ENCODE measurements at places on chromosomes 4 and X.

GRCh38 chr4:111542056-111542455 lies 603.2 kb upstream of the FAM241A start:
- no peaks in the 10 kb centered on the region for H3K27me3 ChIP-seq
- no peaks in the 10 kb centered on the region for H3K36me3 ChIP-seq
- H3K4me1 ChIP-seq = no peaks in the 10 kb centered on the region
- no peak overlapping the region for H3K4me3 ChIP-seq

- no peaks in the 10 kb centered on the region for H3K4me1 ChIP-seq
- H3K27me3 ChIP-seq = peaks cover 18% of the 10 kb centered on the region
- H3K36me3 ChIP-seq = no peaks in the 10 kb centered on the region
- no peak overlapping the region for H3K27ac ChIP-seq
- no peak overlapping the region for H3K4me3 ChIP-seq
- no peak for DNase-seq
These were observed 572.6 kb downstream of the ZNF674 start for GRCh38 chrX:45972636-45973035.

DNA sequence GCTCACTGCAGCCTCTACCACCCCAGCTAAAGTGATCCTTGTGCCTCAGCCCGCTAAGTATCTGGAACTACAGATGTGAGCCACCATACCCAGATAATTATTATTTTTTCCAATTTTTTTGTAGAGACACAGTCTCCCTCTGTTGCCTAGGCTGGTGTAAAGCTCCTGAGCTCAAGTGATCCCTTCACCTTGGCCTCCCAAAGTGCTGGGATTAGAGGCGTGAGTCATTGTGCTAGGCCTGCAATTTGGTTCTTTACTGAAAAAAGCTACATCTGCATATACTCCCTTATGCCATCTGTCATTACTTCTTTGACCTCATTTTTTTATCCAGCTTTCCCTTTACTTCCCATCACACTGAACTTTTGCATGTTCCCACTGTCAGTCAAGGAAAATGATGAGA lies 2012.4 kb upstream of the IGFBP7 start:
- no peak for DNase-seq
- no peaks in the 10 kb centered on the region for H3K27me3 ChIP-seq
- no peaks in the 10 kb centered on the region for H3K36me3 ChIP-seq
- H3K27ac ChIP-seq = no peak overlapping the region

DNA sequence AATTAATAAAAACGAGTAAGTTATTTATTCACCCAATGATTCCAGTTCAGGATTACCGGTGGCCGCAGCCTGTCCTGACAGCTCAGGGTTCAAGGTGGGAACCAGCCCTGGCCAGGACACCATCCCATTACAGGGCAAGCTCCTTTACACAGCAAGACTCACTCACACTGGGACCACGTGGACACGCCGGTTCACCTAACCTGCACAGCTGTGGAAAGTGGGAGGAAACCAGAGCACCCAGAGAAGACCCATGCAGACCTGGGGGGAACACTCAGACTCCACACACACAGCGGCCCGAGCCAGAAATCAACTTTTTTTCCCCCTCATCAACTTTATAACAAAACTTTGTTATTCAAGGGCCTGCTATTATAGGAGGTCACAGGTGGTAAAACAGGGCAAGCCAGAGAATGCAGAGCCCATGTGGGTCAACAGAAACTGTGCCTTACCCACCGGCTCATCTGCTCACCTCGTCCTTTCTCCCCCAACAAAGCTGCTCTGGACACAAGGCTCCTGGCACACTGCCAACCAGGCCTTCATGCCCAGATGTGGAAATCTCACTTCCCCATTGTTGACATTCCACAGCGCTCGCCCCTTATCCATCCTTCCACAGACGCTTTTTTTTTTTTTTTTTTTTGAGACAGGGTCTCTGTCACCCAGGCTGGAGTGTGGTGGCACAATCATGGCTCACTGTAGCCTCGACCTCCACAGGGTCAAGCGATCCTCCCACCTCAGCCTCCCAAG lies 8.0 kb upstream of the ODAPH start:
- peaks cover 6% of the 10 kb centered on the region for H3K4me1 ChIP-seq
- no peaks in the 10 kb centered on the region for H3K27me3 ChIP-seq

DNA sequence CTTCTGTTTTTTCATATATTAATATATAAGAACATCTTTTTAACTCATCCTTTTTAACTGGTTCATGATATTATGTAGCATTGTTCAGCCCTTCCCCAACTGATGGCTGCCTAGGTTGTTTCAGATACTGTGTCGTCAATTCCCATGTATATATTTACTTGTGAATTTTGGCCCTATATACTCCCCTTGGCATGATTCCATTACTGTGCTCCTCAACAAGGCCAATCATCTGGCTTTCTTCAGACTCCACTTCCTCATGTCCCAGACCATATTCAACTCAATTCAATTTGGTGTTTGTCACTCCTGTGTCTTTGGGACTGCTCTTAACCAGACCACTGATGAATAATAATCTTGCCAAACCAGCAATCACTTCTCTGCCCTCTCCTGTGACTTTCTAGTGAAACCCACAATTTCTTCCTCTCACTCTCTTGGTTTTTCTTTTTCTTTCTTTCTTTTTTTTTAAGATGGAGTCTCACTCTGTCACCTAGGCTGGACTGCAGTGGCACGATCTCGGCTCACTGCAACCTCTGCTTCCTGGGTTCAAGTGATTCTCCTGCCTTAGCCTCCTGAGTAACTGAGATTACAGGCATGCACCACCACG lies 2.7 kb upstream of the WDR45 start:
- no peaks in the 10 kb centered on the region for H3K27me3 ChIP-seq
- H3K4me1 ChIP-seq = peaks cover 5% of the 10 kb centered on the region
- no peak overlapping the region for H3K4me3 ChIP-seq
- peaks cover 13% of the 10 kb centered on the region for H3K36me3 ChIP-seq
- H3K27ac ChIP-seq = no peak overlapping the region

- no peaks in the 10 kb centered on the region for H3K36me3 ChIP-seq
- peak; percentile 30 for DNase-seq
- H3K27me3 ChIP-seq = peaks cover 53% of the 10 kb centered on the region
- H3K27ac ChIP-seq = no peak overlapping the region
These were observed 46.6 kb upstream of the HS6ST2 start for GRCh38 chrX:133005042-133005441.

GRCh38 chrX:129695937-129696336 lies 41.2 kb upstream of the APLN start:
- H3K4me1 ChIP-seq = no peaks in the 10 kb centered on the region
- DNase-seq = no peak
- H3K27ac ChIP-seq = no peak overlapping the region
- H3K27me3 ChIP-seq = peaks cover 56% of the 10 kb centered on the region
- no peak overlapping the region for H3K4me3 ChIP-seq

- no peaks in the 10 kb centered on the region for H3K27me3 ChIP-seq
- H3K36me3 ChIP-seq = peaks cover 9% of the 10 kb centered on the region
- H3K4me3 ChIP-seq = no peak overlapping the region
- peaks cover 12% of the 10 kb centered on the region for H3K4me1 ChIP-seq
These were observed 30.6 kb downstream of the ABHD18 start for GRCh38 chr4:127995776-127996175.

DNA sequence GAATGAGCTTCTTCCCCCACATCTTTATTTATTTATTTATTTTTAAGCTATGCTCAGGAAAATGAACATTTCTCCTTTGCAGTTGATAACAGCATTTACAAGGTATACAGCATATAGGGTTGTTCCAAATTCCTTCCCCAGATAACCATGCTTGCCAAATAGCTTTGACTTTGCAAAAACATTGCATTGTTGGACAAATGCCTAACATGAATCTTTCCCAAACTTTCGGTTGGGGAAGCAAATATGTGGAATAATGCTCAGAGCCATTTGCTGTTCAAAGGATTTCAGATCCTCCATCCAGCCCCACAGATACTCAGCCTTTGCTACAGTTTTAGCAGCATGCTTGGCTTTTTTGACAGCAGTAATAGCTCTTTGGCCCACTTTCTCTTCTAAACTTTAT lies 127.2 kb upstream of the AGA start:
- no peaks in the 10 kb centered on the region for H3K36me3 ChIP-seq
- H3K4me3 ChIP-seq = no peak overlapping the region
- peaks cover 8% of the 10 kb centered on the region for H3K4me1 ChIP-seq
- peak; percentile 19 for DNase-seq

- H3K36me3 ChIP-seq = no peaks in the 10 kb centered on the region
- H3K4me1 ChIP-seq = peaks cover 5% of the 10 kb centered on the region
- DNase-seq = no peak
- no peak overlapping the region for H3K4me3 ChIP-seq
- no peaks in the 10 kb centered on the region for H3K27me3 ChIP-seq
These were observed 122.5 kb upstream of the LNX1 start for GRCh38 chr4:53713767-53714166.

GRCh38 chr4:188177997-188178675 lies 38.9 kb downstream of the TRIML1 start:
- H3K27ac ChIP-seq = no peak overlapping the region
- no peak overlapping the region for H3K4me3 ChIP-seq
- no peaks in the 10 kb centered on the region for H3K27me3 ChIP-seq
- no peaks in the 10 kb centered on the region for H3K36me3 ChIP-seq

GRCh38 chrX:74922922-74923543 lies 2.2 kb downstream of the NEXMIF start:
- no peaks in the 10 kb centered on the region for H3K27me3 ChIP-seq
- H3K36me3 ChIP-seq = no peaks in the 10 kb centered on the region
- H3K27ac ChIP-seq = no peak overlapping the region
- DNase-seq = no peak
- no peak overlapping the region for H3K4me3 ChIP-seq

GRCh38 chrX:12979026-12979607 lies 4.2 kb downstream of the TMSB4X start:
- peaks cover 18% of the 10 kb centered on the region for H3K27me3 ChIP-seq
- H3K4me3 ChIP-seq = no peak overlapping the region
- peaks cover 17% of the 10 kb centered on the region for H3K4me1 ChIP-seq
- H3K36me3 ChIP-seq = peaks cover 24% of the 10 kb centered on the region
- DNase-seq = no peak
- no peak overlapping the region for H3K27ac ChIP-seq

GRCh38 chr4:32249040-32249439 lies 1528.9 kb downstream of the PCDH7 start:
- no peak overlapping the region for H3K4me3 ChIP-seq
- no peak for DNase-seq
- no peaks in the 10 kb centered on the region for H3K36me3 ChIP-seq
- H3K27ac ChIP-seq = no peak overlapping the region
- no peaks in the 10 kb centered on the region for H3K4me1 ChIP-seq

GRCh38 chrX:22397566-22397965 lies 124.9 kb downstream of the CBLL2 start:
- no peaks in the 10 kb centered on the region for H3K36me3 ChIP-seq
- no peak overlapping the region for H3K27ac ChIP-seq
- no peak overlapping the region for H3K4me3 ChIP-seq
- no peak for DNase-seq

DNA sequence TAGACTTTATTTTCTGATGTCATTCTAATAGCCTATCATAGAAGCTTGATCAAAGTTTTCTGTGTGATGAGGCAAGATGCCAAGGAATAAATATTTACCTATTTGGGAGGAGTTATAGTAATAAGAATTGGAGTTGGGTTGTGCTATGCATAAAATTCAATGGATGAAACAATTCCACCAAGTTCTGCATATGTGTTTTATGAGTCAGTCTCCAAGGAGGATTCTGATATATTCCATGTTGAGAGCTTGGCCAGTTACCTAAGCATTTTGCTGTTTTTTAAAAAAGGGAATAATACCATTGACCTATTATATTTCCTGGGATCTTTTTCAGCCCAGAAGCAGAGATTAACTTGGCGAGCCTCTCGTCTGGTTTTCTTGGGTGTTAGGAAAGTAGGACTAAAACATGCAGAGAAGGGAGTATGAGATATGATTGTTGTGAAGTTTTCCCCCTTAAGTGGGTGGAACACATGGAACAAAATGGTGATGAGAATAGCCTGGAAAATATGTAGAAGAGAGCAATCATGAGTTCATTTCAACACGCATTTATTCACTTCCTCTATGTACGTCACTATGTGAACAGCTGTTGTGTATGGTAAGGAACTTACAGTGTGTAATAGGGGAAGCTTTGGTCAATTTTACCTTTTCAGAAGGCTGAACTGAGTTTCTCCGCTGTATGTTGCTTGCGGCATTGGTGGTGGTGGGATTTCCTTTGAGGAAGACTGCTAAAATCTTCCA lies 39.2 kb downstream of the POLA1 start:
- peaks cover 44% of the 10 kb centered on the region for H3K27me3 ChIP-seq
- no peak overlapping the region for H3K4me3 ChIP-seq
- DNase-seq = no peak

DNA sequence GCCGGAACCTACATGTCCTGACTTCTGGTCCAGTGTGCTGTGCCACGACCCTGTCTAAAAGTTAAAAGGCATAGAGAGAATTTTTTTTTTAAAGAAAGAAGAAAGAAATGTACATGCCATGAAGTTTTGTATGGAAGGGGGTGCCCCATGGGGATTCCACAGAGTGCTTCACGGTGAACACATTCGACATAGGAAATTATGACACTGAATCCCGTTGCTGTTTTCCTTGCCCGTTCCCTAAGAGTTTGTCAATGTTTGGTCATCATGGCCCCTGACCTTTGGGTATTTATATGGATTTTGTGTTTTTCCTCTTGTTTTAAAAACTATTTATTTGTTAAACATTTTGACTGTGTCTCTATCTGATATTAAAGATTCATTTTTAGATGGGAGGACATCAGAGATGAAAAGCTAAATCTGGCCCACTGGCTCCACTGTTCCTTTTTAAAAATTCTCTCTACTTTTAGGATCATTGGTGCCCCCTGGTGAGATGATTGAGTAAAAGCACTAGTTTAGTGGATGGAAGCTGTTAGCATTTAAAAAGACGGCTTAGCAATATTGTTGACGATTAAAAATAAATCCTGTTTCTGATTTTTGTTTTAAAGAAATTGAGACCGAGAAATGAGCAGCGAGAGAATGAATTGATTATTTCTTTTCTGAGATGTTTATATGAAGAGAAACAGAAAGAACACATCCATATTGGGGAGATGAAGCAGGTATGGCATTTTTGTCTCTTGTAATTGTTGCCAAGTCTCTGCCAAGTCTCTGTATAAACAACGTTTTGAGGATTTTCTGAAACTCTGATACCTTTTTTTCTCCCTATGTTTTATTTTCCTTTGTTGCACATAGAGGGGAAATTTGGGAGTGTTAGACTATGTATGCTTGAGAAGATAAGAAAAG lies 75.0 kb downstream of the PTTG2 start:
- DNase-seq = peak; percentile 79
- H3K27me3 ChIP-seq = no peaks in the 10 kb centered on the region
- H3K27ac ChIP-seq = no peak overlapping the region
- no peaks in the 10 kb centered on the region for H3K36me3 ChIP-seq
- no peaks in the 10 kb centered on the region for H3K4me1 ChIP-seq

- H3K27me3 ChIP-seq = no peaks in the 10 kb centered on the region
- H3K36me3 ChIP-seq = no peaks in the 10 kb centered on the region
- H3K4me1 ChIP-seq = no peaks in the 10 kb centered on the region
- no peak overlapping the region for H3K4me3 ChIP-seq
- no peak for DNase-seq
These were observed 195.1 kb downstream of the MAGEB5 start for GRCh38 chrX:26411045-26411444.

DNA sequence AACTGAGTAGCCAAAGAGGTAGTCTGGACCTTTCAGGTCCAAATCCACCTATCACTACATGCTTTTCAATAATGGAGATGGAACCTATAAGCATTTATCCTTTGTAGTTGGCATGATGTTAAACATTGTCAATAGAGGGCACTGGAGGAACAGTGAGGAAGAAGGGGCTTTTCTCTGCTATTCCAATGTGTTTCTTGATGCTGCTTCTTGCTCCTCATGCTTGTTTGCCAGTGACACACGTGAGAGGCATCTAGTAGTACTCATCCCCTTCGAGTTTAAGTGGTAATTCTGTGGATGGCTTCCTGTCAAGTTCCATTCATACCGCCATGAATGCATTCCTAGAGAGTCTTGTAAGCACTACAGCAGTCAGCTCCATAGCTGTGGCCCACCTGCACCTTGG lies 84.0 kb downstream of the NAA11 start:
- no peaks in the 10 kb centered on the region for H3K27me3 ChIP-seq
- no peaks in the 10 kb centered on the region for H3K4me1 ChIP-seq
